ENCODE measurements at places on chromosomes 2 and 18. TPM values are rescaled to one million over a fixed set of nuclear protein-coding genes. Genes with fewer than 3 reads are reported as not detected.

IL36A gene
- total RNA-seq, result not detected

YES1 gene
- total RNA-seq, result 71.1 TPM

CRYGC gene
- not detected for total RNA-seq

C18orf32 gene
- 19.4 TPM for total RNA-seq

HMSD gene
- not detected for total RNA-seq

FOXI3 gene
- total RNA-seq, result not detected

C2orf15 gene
- not detected for total RNA-seq

ABCG8 gene
- total RNA-seq, result not detected

PRSS56 gene
- total RNA-seq, result not detected

SLC38A11 gene
- total RNA-seq, result 0.13 TPM

STK17B gene
- 86.0 TPM for total RNA-seq

TBR1 gene
- total RNA-seq, result not detected

ABCA12 gene
- total RNA-seq, result 0.07 TPM

SLC11A1 gene
- total RNA-seq, result 0.13 TPM

VSNL1 gene
- total RNA-seq, result 0.66 TPM

HOXD9 gene
- not detected for total RNA-seq

SKA1 gene
- total RNA-seq, result 3.0 TPM

MYCN gene
- total RNA-seq, result 0.07 TPM

RAB1A gene
- total RNA-seq, result 154 TPM

SERPINB13 gene
- total RNA-seq, result not detected

ST8SIA5 gene
- not detected for total RNA-seq

CIB4 gene
- total RNA-seq, result not detected

NGEF gene
- total RNA-seq, result 5.7 TPM

CHRNG gene
- not detected for total RNA-seq

KCNG2 gene
- not detected for total RNA-seq

FAM237A gene
- not detected for total RNA-seq

PHOSPHO2 gene
- 1.6 TPM for total RNA-seq

SPATA3 gene
- total RNA-seq, result not detected

NLRC4 gene
- 0.03 TPM for total RNA-seq

MOGAT1 gene
- not detected for total RNA-seq

NRP2 gene
- total RNA-seq, result 54.9 TPM

DNAH6 gene
- 0.13 TPM for total RNA-seq

INSIG2 gene
- 36.9 TPM for total RNA-seq

ST6GAL2 gene
- 0.07 TPM for total RNA-seq

SOX11 gene
- 0.03 TPM for total RNA-seq

SOWAHC gene
- 13.1 TPM for total RNA-seq

SULT1C4 gene
- 0.17 TPM for total RNA-seq

Measured in smooth muscle cell of the pulmonary artery (primary cell).